ENCODE measurements at places on chromosomes 12 and 14.

DNA sequence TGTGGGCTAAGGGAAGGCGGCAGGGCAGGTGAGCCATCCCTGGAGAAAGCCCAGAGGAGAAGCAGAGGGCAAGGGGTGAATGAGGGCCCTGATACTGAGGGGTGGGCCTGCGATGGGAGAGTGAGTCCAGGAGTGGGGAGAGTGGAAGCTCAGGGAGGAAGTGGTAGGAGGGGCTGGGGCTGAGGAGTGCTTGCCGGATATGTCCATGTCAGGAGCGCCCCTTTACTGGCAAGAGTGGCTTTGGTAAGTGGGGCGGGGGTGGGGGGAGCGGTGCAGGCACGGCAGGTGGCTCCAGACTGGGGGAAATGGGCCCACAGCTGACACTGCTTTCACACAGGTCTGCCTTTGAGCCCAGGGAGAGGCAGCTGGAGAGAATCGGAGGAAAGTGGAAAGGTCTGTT, 86.4 kb upstream of the GPR68 start:
- no peak overlapping the region for H3K27ac ChIP-seq
- no peak for DNase-seq
- no peaks in the 10 kb centered on the region for H3K36me3 ChIP-seq
- H3K4me3 ChIP-seq = no peak overlapping the region
- no peaks in the 10 kb centered on the region for H3K4me1 ChIP-seq

DNA sequence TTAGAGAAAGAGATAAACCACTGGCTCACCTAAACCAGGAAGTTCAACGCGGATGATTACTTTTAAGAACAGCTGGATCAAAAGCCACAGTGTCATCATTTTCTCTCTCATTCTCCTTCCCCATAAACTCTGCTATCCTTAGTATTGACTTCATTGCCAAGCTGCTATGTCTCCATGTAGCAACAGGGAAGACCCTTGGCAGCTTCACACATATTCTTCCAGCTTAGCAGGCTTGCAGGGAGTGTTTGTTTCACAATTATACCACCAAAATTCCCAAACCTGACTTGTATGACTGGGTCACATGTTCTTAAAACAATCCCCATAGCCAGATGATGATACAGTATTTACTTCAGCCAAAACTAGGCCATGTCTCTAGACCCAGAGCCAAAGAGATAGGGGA, 235.5 kb downstream of the PAWR start:
- H3K27ac ChIP-seq = no peak overlapping the region
- no peak overlapping the region for H3K4me3 ChIP-seq
- H3K27me3 ChIP-seq = no peaks in the 10 kb centered on the region

GRCh38 chr12:84727961-84728360, 184.6 kb downstream of the SLC6A15 start:
- DNase-seq = no peak
- no peak overlapping the region for H3K4me3 ChIP-seq
- no peaks in the 10 kb centered on the region for H3K4me1 ChIP-seq
- no peaks in the 10 kb centered on the region for H3K27me3 ChIP-seq
- H3K27ac ChIP-seq = no peak overlapping the region

DNA sequence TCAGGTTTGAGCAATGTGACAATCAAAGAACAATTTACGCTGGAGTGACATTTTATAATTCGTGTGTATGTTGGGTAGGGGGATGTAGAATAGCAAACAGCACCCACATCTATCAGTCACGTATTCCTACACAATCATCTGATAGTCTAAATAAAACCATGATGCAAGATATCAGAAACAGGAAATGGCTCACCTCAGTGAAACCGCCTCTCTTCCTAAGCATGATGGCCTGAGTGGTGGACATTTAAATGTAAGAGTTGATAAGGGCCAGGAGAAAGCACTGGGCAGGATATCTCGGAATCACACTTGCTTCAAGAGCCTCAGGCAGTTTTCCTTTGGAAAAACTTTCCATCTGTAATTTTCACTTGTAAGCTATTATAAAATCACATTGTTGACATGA, 128.2 kb downstream of the GRIP1 start:
- no peak overlapping the region for H3K4me3 ChIP-seq
- no peaks in the 10 kb centered on the region for H3K4me1 ChIP-seq
- H3K36me3 ChIP-seq = no peaks in the 10 kb centered on the region
- H3K27me3 ChIP-seq = no peaks in the 10 kb centered on the region
- DNase-seq = no peak

GRCh38 chr14:58884442-58884841, 246.7 kb downstream of the DACT1 start:
- H3K4me3 ChIP-seq = no peak overlapping the region
- H3K36me3 ChIP-seq = no peaks in the 10 kb centered on the region
- no peaks in the 10 kb centered on the region for H3K4me1 ChIP-seq
- no peak for DNase-seq

DNA sequence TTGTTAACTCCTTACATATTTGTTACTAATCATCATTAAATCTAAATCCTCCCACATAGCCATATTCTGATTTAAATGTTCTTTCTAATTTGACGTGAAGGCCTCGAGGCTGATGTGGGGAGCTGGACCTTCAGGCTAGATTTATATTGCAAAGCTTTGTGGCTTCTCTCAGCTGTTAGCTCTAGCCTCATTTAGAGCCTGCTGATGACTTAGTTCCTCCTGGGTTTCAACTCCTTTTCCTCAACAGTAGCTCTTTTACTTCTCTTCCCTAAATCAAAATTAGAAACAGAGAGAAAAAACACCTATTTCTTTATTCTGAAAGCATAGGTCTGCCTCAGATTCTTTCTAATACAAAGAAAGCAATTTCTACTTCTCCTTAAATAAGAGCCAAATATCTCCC, 477.5 kb upstream of the CCDC196 start:
- H3K36me3 ChIP-seq = no peaks in the 10 kb centered on the region
- DNase-seq = no peak
- H3K27me3 ChIP-seq = no peaks in the 10 kb centered on the region
- H3K27ac ChIP-seq = no peak overlapping the region

DNA sequence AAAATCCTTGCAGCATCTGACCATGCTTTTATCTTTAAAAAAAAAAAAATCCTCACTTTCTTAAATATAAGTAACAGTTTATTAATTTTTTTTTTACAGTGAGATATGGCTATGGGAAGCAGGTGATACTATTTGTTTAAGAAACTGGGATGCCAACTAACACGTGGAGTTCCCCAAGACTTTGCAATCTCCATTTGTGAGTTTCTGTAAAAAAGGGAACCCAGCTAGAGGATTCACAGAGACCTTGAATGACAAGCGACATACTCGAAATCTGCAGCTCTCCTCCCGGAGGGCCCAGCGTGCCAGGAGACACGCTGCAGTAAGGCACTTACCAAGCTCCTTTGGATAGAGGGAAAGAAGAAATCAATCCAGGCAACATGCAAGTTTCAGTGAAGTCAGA, 30.1 kb downstream of the SLC15A4 start:
- H3K27ac ChIP-seq = no peak overlapping the region
- peaks cover 5% of the 10 kb centered on the region for H3K4me1 ChIP-seq
- H3K36me3 ChIP-seq = peaks cover 52% of the 10 kb centered on the region
- H3K4me3 ChIP-seq = no peak overlapping the region
- H3K27me3 ChIP-seq = no peaks in the 10 kb centered on the region

- H3K36me3 ChIP-seq = no peaks in the 10 kb centered on the region
- H3K27me3 ChIP-seq = no peaks in the 10 kb centered on the region
- no peak overlapping the region for H3K27ac ChIP-seq
These were observed 924.1 kb upstream of the TMEM132C start for GRCh38 chr12:127342861-127343260.

GRCh38 chr12:1800401-1801302, 19.7 kb upstream of the LRTM2 start:
- no peak overlapping the region for H3K4me3 ChIP-seq
- no peak overlapping the region for H3K27ac ChIP-seq
- no peaks in the 10 kb centered on the region for H3K27me3 ChIP-seq
- H3K36me3 ChIP-seq = no peaks in the 10 kb centered on the region

DNA sequence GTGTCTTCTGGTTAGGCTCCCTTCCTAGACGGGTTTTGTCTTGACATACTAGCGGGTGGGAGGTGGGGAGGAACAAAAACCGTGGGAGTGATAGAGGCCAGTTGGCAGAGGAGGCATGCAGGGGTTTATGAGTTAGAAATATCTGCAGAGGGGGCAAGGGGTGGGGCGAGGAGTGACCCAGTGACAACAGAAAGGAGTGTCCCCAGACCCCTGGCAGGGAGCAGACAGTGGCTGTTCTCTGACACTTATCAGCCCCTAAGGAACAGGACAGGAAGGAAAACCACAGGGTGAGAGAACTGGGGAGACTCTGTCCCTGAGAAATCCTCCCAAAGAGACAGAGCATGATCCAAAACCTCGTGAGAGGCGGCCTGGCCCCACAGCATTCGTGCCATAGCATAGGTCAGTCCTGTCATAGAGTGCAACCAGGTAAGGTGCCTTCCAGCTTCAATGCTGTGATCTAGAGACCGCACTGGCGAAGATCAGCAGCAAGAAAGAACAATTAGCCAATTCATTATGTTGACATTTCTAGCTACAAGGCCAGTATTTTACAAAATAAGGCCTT, 141.4 kb downstream of the CRADD start:
- peaks cover 24% of the 10 kb centered on the region for H3K4me1 ChIP-seq
- no peak overlapping the region for H3K4me3 ChIP-seq
- DNase-seq = no peak
- H3K27ac ChIP-seq = no peak overlapping the region
- H3K36me3 ChIP-seq = no peaks in the 10 kb centered on the region

DNA sequence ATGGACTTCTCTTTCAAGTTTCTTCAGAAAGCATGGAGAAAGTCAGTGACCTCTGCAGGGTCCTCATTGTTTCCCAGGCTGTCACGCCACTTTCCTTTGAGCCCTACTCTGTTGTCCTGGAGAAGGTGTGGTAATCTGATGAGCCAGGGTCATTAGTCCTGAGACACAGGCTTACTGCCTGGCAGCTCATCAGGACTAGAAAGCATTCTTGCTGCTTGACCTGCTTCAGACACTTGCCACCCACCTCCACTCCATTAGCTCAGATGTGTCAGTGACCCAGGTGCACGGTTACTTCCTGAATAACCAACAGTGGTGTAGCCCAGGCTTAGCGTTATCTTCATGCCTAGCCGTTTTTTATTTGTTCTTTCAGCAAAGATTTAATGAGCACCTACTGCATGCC, 93.9 kb downstream of the FGD4 start:
- H3K27ac ChIP-seq = no peak overlapping the region
- H3K4me3 ChIP-seq = no peak overlapping the region
- H3K4me1 ChIP-seq = peaks cover 21% of the 10 kb centered on the region
- no peaks in the 10 kb centered on the region for H3K27me3 ChIP-seq
- DNase-seq = no peak
- no peaks in the 10 kb centered on the region for H3K36me3 ChIP-seq

DNA sequence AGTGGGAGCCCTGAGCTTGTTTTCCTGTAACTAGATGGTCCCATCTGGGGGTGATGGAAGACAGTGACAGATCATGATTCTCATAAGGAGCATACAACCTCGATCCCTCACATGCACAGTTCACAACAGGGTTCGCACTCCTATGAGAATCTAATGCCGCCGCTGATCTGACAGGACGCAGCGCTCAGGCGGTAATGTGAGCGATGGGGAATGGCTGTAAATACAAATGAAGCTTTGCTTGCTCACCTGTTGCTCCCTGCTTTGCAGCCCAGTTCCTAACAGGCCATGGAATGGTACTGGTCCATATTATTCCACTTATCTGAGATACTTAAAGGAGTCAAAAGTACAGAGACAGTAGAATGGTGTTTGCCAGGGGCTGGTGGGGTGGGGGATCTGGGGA, 9.9 kb upstream of the CEP83 start:
- H3K27me3 ChIP-seq = no peaks in the 10 kb centered on the region
- no peak overlapping the region for H3K27ac ChIP-seq
- H3K36me3 ChIP-seq = no peaks in the 10 kb centered on the region
- DNase-seq = no peak
- no peak overlapping the region for H3K4me3 ChIP-seq

DNA sequence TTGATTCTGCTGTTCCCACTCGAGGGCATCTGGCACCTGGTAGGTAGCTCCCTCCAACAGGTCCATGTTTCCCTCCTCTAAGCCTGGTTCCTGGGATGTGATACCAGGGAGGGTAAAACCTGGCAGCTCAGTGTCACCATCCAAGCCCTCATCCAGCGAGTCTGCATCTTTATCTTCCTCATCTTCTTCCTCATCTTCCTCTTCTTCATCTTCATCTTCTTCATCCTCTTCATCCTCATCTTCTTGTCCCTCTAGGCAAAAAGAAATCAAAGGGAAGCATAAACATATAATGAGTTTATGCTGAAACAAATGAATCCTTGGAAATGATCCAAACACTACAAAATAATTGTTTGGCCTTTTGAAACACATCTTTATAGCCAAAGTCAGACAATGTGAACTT, 55.3 kb downstream of the ARMH4 start:
- no peak overlapping the region for H3K27ac ChIP-seq
- H3K27me3 ChIP-seq = no peaks in the 10 kb centered on the region

DNA sequence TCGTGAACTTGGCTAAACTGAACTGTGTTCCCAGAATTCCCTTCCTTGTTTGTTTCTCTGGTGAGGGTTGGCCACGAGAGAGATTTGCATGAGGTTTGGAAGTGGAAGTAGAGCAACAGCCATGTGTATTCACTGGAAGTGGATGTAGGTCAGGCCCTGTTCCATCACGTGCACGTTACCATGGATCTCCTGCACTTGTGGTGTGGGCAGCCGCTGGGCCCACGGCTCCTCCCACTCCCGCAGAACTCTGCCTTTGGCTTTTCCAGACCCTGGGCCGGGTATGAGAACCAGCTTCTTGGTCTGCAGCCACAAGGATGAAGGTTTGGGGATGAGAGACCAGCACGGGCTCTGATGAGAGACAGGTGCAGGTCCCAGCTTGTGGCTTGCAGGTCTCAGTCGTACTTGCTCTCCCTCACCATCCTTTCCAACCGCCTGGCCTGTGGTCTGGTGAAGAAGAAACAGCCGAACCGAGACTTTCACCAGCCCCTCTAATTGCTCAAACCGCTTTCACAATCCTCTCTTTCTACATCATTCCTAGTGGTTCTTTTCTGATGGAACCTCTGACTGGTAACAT, 94.9 kb downstream of the DUSP16 start:
- H3K27me3 ChIP-seq = no peaks in the 10 kb centered on the region
- no peak for DNase-seq
- no peak overlapping the region for H3K4me3 ChIP-seq
- peaks cover 6% of the 10 kb centered on the region for H3K36me3 ChIP-seq
- H3K27ac ChIP-seq = no peak overlapping the region
- no peaks in the 10 kb centered on the region for H3K4me1 ChIP-seq

- DNase-seq = no peak
- H3K36me3 ChIP-seq = no peaks in the 10 kb centered on the region
- H3K4me3 ChIP-seq = no peak overlapping the region
- H3K27me3 ChIP-seq = no peaks in the 10 kb centered on the region
- no peak overlapping the region for H3K27ac ChIP-seq
- no peaks in the 10 kb centered on the region for H3K4me1 ChIP-seq
These were observed 45.2 kb upstream of the MAP1LC3B2 start for GRCh38 chr12:116513944-116514343.

DNA sequence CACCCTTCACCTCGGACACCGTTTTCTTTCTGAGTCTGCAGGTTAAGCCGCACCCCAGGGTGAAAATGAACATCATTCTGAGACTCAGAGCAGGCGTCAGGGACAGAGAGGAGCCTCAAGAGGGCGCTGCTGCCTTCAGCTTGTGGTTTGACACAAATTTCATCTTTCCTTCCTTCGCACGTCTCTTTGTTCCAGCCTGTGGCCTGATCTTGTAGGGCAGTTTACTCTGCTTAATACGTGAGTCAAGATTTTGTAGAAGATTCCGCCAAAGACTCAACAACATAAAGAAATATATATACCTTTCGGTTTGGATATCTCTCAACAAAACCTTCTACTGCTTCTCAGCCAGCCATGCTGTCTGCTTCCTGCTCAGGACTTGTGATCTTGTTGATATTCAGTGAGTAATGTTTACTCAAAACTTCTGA, 329.3 kb upstream of the OR4E1 start:
- no peak overlapping the region for H3K4me3 ChIP-seq
- DNase-seq = no peak
- H3K27me3 ChIP-seq = no peaks in the 10 kb centered on the region
- no peaks in the 10 kb centered on the region for H3K36me3 ChIP-seq

All from thoracic aorta (tissue), 2 donors.